ENCODE measurements at places on chromosomes 11 and 22.

GRCh38 chr11:76701294-76702040 lies 30.9 kb upstream of the LRRC32 start:
- DNase-seq: no peak

GRCh38 chr22:38758276-38758945 lies 2.6 kb upstream of the SUN2 start:
- DNase-seq: no peak

DNA sequence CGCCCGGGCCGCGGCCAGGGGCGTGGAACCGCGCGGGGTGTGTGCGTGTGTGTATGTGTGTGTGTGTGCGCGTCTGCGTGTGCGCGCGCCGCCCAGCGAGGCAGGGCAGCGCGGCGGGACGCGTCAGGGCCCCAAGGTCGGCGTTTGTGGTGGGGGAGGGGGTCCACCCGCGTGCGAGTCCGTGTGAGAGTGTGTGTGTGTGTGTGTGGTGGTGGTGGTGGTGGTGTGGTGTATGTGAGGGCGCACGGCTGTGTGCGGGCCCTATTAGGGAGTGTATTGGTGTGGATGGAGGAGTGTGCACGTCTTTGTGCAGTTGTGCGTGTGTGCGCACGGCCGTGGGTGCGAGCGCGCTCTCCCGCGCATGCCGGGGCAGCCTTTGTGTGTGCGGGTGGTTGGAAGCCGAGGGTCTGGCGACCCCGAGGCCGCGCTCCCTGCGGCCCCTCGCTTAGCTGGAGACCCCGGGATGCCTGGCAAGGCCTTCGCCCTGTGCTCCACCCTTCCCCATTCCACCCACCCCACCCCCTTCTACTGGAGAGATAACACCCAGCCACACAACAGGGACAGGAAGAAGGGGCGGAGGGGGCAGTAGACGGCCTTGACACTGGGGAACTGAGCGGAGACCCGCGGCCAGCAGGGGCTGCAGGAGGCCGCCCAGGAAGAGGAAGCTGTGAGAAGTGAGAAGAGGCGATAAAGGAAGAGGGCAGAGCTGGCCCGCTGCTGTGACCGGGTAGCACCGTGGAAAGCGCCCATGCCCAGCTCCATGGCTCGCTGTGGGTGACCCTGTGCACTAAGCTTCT lies 528 bp upstream of the ARRB1 start:
- DNase-seq: no peak

- no peak for DNase-seq
Measured at GRCh38 chr22:36549033-36549432, 20.1 kb upstream of the EIF3D start.

DNA sequence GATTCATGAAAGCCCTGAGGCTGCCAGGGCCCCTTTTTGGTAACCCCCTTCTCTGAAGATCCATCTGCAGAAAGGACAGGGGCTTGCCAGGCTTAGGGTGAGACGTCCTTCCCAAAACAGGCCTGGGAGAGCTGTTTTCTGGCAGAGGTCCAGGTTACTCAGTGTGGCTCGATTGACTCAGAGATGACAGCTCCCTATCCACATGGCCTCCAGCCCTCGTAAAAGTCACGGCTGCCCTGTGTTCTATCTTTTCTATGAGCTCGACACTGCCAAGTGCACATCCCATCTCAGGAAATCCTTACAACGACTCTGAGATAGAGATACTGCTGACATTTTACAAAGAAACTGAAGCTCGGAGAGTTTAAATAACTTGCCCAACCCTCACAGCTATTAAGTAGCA lies 20.4 kb downstream of the ADAMTS8 start:
- peak; percentile 58 for DNase-seq

GRCh38 chr11:27100534-27100933 lies 59.9 kb downstream of the BBOX1 start:
- DNase-seq: no peak

GRCh38 chr22:50208939-50209892 lies 8.4 kb downstream of the SELENOO start:
- no peak for DNase-seq

- peak; percentile 20 for DNase-seq
Measured at GRCh38 chr11:133934599-133935550, 21.9 kb downstream of the IGSF9B start.

DNA sequence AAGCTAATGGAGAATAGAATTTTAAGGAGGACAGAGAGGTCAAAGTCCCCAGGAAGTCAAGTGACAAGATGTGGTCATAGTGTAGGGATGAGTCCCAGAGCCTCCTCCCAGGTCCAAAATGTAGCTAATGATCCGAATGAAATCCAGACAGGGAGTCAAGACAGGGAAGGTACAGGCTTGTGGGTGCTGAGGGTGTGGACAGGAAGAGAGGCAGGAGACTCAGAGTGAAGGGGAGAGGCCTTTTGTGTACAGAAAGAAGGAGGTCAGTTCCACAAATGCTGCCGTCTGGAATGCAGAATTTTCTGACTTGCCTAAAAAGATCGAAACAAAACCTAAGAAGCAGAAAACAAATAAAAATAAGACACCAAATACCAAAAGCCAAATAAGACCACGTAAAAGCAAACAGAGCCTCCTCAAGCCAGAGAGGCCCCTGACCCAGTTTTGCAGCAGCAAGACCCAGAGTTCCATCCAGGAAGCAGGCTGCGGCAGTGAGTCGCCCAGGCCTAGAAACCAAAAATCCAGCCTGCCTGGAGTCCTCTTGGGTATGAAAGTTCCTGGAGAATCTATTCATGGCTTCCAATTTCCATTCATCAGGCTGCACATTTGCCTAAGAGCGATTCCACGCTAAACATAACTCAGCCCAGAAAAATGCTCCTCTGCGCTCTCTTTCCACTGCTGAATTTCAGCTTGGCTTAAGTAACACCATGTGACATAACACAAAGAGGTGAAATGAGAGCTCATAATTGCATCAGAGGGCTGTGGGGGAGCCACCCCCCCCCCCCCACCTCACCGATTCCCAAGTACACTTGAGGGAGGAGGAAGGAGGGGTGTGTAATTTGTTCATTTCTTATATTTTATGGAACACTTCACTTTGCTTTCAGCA lies 71.2 kb downstream of the KIRREL3 start:
- DNase-seq: peak; percentile 35

GRCh38 chr22:37661160-37661924 lies 2.8 kb downstream of the PDXP start:
- no peak for DNase-seq

GRCh38 chr11:102546427-102546826 lies 15.9 kb upstream of the MMP7 start:
- peak; percentile 29 for DNase-seq

- DNase-seq: no peak
Measured at GRCh38 chr22:49322231-49322630, 505.4 kb downstream of the BRD1 start.

GRCh38 chr11:11519184-11519583 lies 102.6 kb downstream of the GALNT18 start:
- no peak for DNase-seq

GRCh38 chr11:92204731-92205130 lies 19.9 kb upstream of the FAT3 start:
- no peak for DNase-seq

DNA sequence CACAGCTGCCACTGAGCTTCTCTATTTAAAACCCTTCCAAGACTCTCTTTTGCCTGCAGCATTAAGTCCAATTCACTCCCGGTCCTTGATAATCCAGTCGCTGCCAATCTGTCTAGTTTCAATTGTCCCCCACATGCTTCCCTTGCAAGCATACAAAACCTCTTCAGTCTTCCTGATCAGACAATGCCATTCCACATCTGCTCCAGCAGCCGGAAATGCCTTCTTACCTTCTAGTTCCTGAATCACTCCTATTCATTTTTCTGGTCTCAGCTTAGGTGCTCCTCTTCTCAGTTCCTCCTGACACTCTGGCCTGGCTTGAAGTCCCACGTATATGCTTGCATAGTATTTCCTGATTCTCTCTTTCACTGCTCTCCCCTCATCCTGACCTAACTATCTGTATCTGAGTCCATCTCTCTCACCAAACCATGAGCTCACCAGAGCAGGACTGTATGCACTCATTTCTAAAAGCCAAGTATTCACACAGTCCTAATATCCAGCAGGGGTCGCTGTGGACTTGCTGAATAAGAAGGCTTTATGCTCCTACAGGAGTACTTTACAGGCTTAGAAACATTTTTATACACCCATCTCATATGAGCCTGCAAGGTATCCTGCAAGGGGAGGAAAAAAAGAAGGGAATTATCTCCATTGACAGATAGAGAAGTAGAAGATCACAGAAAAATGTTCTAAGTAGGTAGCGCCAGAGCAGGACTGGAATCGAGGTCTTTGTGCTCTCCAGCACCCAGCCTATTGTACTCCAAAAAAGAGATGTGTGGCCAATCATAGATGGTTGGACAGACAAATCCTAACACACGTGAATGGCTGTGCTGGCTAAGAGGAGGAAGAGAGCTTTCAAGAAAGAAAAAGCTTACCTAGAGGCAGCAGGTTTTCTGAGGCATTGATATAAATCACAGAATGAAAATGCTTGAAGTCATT lies 19.2 kb downstream of the XRRA1 start:
- peak; percentile 63 for DNase-seq

DNA sequence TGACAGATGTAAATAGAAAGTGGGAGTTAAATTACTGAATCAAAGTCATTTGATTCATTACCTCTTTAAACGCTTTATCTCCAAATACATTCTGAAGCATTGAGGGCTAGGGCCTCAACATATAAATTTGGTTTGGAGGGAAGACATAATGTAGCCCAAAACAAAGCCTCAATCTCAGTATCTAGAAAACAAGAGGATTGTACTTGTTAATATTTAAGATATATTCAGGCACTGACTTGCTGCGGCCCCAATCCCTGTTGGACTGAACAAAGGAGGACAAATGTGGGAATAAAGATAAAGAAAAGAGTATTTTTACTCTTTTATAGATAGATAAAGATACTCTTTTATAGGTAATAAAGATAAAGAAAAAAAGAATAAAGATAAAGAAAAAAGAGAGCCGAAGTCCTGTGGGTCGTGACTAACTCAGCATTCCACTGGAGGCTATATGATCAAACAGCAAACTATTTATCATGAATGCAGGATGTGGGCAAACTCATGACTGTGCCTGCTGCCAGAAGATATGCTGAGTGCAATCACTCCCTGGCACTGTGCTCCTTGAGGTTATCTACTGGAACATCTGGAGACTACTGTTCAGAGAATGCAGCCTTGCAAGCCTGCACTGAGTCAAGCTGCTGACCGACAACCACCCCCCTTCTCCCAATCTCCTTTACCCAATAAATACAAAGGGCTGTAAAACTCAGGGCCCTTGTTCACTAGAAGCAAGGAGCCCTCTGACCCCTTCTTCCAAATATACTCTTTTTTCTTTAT lies 6.9 kb downstream of the OR10V1 start:
- DNase-seq: peak; percentile 91

- DNase-seq: peak; percentile 68
Measured at GRCh38 chr11:125091247-125091876, 20.1 kb downstream of the TMEM218 start.

DNA sequence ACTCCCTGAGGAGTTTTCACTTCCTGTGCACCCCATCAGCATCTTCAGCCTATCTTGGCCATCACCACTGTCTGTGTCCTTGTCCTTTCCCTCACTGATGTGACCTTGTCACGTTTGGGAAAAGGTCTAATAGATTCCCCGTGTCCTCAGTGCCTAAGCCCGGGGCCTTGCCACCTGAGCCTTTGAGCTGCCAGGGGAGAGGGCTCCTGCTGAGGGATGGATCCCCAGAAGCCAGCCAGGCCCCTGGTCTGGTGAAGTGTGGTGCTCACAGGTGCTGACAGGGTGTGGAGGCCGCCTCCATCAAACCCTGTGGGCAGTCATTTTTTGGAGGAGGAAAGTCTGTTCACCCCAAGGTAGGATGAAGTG lies 47.2 kb downstream of the GAB4 start:
- DNase-seq: no peak

GRCh38 chr11:31625868-31626267 lies 116.3 kb downstream of the ELP4 start:
- no peak for DNase-seq

GRCh38 chr11:87775036-87775435 lies 400.2 kb downstream of the RAB38 start:
- DNase-seq: no peak

DNA sequence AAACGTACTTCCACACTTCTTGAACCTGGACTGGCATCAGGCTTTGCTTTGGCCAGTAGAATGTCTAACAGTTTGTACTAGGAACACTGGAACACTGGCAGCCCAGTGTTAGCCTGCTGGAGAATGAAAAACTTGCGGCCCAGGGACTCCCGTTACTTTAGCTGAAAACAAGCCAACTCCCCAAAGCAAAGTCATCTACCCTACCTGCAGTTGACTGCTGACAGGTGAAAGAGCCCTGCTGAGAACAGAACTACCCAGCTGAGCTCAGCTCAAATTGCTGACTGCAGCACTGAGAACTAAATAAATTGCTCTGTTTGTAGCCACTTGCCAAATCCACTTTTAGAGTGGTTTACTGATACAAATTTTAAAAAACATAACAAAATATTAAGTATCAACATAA lies 342.5 kb downstream of the LRRC4C start:
- no peak for DNase-seq

DNA sequence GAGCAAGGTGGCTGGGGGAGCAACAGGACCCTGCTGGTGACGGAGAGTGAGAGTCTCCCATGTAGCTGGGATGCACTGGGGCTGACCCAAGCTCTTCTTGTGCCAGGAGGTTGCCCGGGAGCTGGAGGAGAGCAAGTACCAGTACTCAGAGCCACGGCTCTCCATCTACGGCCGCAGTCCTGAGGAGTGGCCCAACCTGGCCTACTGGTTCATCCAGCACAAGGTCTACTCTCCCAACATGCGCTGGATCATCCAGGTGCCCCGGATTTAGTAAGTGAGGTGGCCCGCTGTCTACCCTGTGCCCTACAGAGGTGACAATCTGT lies 40.4 kb downstream of the AMPD3 start:
- no peak for DNase-seq

GRCh38 chr11:125685228-125685627 lies 4.6 kb upstream of the ACRV1 start:
- no peak for DNase-seq

- DNase-seq: no peak
Measured at GRCh38 chr11:978781-979180, 53.1 kb downstream of the AP2A2 start.

All from RCC 7860 (cell line).